DMS79 treated with DMSO at 0.1 percent for 48 hours (cell line): ENCODE measurements at places on chromosomes 4 and X.
A peak's percentile ranks its signal among the peaks of the same experiment; 100 is the strongest.

- no peak for DNase-seq
Observed at GRCh38 chr4:69523385-69524132, 27.9 kb upstream of the UGT2B4 start.

- DNase-seq, result no peak
Observed at GRCh38 chrX:63101879-63102620, 249.1 kb downstream of the SPIN4 start.

GRCh38 chr4:2220016-2220630 is 21.8 kb downstream of the HAUS3 start:
- DNase-seq, result peak; percentile 44

GRCh38 chr4:10866666-10867065 is 182.1 kb upstream of the CLNK start:
- no peak for DNase-seq

GRCh38 chr4:41751449-41752061 is 3.0 kb upstream of the PHOX2B start:
- DNase-seq, result no peak

- no peak for DNase-seq
Observed at GRCh38 chrX:64205441-64205734, at the start of gene AMER1. AMER1 (minus strand) TSS chrX:64205708; CDS start chrX:64193286, 12,422 bp downstream.

- DNase-seq, result no peak
Observed at GRCh38 chr4:153207567-153207966, 3.3 kb downstream of the TRIM2 start.

DNA sequence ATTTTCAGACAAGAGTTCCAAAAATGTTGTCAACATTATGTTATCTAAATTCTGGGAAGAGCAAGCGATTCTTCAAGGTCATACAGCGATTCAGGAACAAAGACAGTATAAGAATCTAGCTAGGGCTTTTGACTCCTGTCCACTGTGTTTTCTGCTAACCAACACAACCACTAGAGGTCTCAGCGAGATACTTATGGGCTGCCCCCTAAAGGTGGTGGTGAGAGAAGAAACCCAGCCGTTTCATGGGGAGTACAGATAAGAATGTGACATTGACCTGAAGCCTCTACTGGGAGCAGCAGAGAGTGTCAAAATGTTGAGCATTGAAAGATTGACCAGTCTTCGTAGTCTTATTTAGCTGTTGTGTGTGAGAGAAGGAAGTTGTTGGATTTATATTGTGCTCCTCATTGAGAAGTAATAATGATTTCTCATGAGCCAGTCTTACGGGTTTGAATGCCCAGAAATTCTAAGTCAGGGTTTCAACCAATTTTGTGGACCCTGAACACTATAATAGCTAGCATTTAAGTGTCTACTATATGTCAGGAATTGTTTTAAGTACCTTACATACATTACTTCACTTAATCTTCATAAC is 168.3 kb downstream of the SPRY1 start:
- DNase-seq, result no peak

GRCh38 chr4:76897536-76898384 is at the start of gene SOWAHB:
SOWAHB (minus strand) TSS chr4:76898144; CDS start chr4:76897849, 295 bp downstream.
- DNase-seq, result peak; percentile 61

DNA sequence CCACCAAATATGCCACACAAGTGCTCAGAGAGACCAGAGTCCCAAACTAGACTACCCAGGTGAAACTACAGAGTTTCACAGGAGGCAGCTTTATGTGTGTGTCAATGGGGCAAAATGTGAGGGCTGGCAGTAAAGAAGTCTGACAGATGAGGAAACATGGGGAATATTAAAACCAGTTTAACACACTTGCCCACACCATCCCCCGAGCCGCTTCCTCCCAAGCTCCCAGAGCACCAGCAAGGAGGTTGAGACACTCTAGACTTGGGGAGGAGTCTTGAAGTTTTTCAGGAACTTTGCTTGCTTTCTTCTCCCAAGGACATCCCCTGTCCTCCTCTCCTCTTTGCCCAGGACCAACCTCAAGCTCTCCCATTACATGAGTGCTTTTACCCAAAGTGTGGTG is 94.7 kb upstream of the SPRY1 start:
- no peak for DNase-seq

- no peak for DNase-seq
Observed at GRCh38 chrX:37349221-37350033, at the start of gene PRRG1. PRRG1 (plus strand) TSS chrX:37349364; CDS start chrX:37406250, 56,886 bp downstream.

DNA sequence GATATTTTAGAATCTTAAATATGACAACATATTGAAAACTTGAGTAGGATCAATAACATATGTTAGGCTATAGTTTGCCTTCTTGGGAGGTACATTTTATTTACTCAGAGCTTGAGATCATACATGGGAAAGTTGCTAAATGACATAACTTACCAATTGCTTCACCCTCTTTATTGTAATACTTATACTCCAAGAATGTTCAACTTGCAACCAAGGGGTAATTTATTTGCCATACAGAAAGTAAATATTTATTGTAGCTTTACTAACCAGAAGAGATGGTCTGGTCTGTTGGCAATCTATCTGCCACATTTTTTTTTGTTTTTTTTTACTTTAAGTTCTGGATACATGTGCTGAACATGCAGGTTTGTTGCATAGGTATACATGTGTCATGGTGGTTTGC is 426.6 kb downstream of the ARHGAP24 start:
- DNase-seq, result no peak

DNA sequence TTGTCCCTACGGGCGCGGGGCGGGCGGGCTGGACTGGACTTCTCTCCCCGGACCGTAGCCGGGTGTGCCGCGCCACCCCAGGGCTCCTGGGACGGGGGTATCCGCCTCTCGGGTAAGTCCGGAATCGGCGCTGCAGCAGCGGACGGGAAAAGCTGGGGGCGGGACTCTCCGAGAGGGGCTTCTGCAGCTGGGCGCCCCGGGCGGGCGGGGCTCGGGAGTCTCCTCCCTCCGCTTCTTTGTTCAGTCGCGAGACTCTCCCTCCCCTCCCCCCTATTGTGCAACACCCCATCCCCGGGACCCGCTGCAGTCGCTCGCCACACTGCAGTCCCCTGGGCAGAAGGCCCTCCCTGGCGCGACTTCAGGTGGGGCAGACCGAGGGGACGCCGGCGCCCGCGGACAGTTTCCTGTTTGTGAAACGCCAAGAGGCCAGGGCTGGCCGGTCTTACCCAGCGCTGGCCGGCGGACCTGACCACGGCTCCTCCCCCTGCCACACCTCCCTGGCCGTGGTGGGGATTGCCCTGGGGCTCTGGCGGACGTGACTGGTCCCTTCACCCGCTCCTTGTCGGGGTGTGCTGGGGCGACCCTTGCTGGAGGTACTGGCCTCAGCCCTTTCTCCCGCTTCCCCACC is 966 bp downstream of the CCNG2 start:
- DNase-seq, result peak; percentile 78

DNA sequence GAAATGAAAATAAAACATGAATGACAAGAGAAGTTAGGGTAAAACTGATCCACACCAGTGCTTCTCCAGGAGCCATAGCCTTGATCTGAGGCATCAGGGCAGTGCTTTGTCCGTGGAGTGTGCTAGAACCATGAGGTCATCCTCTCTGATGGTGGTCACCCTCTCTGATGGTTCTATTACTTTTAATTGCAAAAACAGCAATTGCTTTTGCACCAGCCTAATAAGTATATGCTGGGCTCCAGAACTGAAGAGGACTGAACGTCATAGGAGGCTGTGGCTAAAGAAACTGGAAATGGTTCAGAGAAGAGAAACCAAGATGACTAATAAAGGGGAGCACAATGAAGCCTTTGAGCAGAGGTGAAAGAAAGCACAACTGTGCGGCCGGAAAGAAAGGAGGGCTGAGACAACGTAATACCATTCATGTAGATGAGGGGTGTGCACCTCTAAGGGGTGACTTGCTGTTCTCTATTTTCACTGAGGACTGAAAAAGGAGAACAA is 17.0 kb upstream of the TMEM154 start:
- no peak for DNase-seq

DNA sequence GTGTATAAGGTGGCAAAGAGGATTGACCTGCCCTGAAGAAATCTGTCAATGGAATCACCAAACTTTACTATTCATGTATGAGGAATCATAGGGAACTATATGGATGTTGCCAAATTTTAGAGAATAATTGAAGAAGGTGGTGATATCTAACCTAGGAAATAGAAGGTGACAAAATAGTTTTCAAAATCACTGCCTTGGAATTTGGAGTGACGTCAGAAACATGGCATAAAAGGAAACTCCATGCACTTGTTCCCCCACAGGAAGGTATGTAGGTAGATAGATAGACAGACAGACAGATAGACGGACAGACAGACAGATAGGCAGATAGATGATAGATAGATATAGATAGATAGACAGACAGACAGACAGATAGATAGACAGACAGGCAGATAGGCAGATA is 793.9 kb upstream of the AMOT start:
- no peak for DNase-seq

DNA sequence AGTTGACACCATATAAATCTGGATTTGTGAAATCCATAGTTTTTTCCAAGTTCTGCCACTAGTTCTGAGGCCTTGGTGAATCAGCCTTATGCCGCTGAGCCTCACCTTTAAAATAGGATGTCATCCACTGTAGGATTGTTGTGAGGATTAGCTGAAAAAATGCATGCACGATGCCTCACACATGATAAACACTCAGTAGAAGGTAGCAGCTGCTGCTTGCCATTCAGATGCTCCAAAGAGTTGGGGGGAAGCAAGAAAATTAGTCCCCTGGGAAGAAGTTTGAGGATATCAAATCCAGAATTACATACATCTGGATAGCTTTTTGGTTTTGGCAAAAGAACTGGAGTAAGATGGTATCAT is 7.4 kb downstream of the MMAA start:
- DNase-seq, result no peak

GRCh38 chrX:130741584-130741983 is 161.4 kb downstream of the ENOX2 start:
- no peak for DNase-seq

GRCh38 chr4:139619644-139620043 is 46.0 kb upstream of the MGST2 start:
- no peak for DNase-seq

- no peak for DNase-seq
Observed at GRCh38 chr4:40685300-40685699, 55.6 kb upstream of the RBM47 start.

DNA sequence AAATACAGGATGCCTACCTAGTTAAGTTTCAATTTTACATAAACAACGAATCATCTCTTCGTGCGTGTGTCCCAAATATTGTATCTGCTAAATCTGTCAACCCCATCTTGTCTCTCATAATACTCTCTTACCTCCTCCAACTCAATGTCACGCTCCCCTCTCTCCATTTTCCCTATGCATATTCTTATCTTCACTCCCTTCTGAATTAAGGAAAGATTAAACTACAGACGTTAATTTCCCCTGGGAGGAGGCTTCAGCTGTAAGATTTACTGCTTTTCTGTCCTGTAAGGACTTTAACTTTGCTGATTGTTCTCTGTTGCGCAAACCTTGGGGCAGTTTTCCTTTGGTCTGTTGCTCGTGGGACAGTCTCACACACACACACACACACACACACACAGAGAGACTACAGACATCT is 455 bp upstream of the ABCB7 start:
- DNase-seq, result peak; percentile 60
